ENCODE measurements at places on chromosomes 1 and 21.

- DNase-seq, result no peak
Observed at GRCh38 chr1:219990782-219991510, 55.4 kb downstream of the EPRS1 start.

DNA sequence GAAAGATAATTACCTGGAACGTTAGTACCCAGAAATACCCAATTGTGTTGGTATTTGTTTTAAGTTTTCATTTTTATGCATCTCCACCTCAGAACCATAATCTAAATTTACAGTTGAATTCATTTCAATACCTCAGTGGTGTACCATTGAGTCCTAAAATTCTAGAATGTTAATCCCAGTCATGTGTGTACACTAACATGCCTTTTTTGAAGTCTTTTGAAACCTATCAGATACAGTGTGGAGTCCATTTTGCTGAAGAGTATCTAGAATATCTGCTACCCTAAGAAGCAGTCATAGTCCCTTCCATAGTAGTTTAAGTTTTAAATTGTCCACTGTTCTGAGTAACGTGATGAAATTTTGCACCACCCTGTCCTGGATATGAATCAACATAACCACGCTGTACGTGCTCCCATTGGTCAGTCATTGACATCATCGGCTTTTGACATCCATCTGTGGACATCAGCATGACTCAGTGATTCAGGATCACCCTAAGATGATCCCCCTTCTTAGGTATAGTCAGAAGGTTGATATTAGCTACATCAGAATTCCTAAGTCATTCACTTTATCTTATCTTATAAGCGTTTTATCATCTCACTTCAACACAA, 7.5 kb upstream of the ASH1L start:
- DNase-seq, result no peak

GRCh38 chr1:23673086-23673813, 18.4 kb upstream of the RPL11 start:
- no peak for DNase-seq

DNA sequence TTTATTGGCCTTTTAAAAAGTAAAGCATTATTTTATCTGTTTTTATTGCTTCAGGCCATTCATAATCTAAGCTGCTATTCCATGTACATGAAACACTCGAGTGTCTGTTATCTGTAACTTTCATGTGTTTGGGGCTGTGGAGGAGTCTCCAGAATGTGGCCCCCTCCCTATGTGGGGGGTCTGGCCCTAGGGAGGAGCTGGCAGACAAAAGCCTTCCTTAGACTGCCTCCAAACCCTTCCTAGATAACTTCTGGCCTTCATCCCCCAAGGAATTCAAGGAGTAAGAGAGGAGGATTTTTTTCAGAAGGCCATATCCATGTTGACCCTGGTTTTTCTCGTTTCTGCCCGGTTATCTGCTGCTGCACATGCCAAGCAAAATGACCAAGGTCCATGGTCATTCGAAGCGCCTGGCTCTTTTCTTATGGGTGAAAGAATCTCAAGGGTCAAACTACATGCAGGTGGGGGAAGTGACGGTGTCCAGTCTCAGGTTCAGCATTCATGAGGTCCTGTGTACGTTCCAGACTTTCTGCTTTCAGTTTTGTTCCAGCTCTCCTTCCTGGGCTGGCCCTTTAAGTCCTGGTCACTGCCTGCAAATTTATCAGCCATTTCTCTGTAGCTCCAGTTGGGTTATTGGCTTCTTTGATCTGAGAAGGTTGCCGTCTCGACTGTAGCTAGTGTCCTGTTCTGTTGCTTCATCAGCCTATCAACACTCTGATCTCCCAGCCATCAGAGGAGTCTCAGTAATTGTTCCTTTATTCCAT, 8.3 kb downstream of the TENT5C start:
- no peak for DNase-seq

DNA sequence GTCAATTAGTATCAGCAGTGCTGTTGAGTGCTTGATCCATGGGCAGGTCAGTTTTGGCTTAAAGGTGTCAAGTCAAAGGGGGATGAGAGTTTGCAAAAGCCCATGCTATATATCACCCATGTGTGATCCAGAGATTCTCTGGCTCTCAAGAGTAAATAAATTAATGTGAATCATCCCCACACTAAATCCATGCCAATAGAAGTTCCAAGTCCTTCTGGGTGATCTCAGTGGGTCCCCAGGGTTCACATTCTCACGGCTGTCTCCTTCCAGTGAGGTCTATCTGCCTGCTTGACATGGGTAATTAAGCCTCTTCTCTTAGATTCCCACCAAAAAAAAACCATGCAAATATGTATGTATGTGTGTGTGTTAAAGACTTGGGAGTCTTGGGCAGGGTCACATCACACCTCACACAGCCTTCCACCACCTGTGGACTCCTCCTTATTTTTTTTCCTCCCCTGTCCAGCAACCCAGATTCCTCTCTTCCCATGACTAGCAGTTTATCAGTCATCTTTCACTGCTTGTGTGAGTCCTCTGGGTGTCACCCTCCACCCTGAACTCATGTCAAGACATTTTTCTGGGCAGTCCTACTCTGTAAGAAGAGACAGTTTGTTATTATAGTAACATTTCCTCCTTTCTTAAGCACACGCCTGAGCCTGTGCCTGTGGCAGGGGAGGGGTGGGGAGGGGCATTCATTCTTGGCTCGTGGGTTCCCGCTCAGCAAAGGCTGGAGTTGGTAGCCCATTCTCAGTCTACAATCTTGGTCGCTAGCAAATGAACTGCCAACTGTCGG, 14.3 kb upstream of the S100A11 start:
- no peak for DNase-seq

- DNase-seq, result no peak
Observed at GRCh38 chr1:187045371-187045770, 216.6 kb downstream of the PLA2G4A start.

GRCh38 chr1:243471026-243471685, 215.3 kb downstream of the SDCCAG8 start:
- no peak for DNase-seq

DNA sequence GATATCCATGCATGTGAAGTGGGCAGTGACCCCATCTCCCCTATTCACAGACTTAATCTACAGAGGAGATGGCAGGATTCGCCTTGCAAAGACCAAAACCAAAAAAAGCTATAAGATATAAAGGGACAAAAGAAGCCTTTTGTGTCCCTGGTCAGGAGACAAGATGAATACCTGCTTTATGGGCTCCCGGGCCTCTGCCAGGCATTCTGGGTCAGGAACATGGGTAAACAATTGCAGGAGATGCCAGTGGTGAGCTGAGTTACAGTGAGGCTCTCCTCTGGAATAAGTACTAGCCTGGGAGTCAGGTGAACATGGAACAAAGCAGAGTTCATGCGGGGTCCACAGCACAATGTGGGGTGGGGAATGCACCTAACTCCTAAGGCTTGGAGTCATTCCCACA, 4.7 kb downstream of the SLC9A1 start:
- no peak for DNase-seq

DNA sequence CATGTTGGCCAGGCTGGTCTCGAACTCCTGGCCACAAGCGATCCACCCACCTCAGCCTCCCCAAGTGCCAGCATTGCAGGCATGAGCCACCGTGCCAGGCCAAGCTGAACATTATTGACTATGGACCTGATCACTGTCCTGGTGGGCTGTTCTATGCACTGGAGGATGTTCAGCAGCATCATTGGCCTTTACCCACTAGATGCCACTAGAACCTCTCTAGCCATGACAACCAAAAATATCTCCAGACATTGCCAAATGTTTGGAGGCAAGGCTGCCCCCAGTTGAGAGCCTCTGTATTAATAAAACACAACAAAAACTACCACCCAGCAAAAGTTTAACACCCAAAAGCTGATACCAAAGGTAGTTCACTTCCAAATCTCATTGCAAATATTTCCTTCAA, 110.8 kb upstream of the SOD1 start:
- no peak for DNase-seq
